Progenitor cell of endocrine pancreas (in vitro differentiated cells): ENCODE measurements at places on chromosomes 6 and 20. TPM values are rescaled to one million over a fixed set of nuclear protein-coding genes. Genes with fewer than 3 reads are reported as not detected.

The SIRPG gene
- total RNA-seq: not detected in 2 replicates

The FAM184A gene
- total RNA-seq: 20.9 and 23.0 TPM in 2 replicates

The NFYA gene
- total RNA-seq: 61.8 and 62.7 TPM in 2 replicates

The DEFB129 gene
- total RNA-seq: not detected in 2 replicates

The TNFRSF21 gene
- 46.3 and 49.7 TPM in 2 replicates for total RNA-seq

The TSBP1 gene
- not detected in 2 replicates for total RNA-seq

The FAM83C gene
- not detected in 2 replicates for total RNA-seq

DNA sequence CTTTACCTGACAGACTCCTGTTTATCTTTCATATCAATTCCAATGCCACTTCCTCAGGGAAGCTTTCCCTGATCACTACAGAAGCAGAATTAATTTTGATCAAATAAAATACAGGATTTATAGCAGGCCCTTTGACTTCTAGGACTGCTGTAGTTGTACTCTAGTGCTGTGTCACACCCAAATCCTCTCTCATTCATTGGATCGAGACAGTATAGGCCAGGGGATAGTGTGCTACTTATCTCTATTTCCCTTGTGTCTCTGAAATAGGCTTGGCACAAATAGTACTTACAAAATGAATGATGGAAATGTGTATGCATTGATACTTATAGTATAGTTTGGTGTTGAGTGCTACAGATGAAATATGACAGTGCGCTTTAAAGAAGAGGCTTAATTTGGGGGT, 19.8 kb downstream of the RALY start:
- DNase-seq: no peak

GRCh38 chr20:48831718-48832404, 4.1 kb upstream of the PREX1 start:
- no peak for DNase-seq

GRCh38 chr20:10047427-10047826, 12.6 kb downstream of the ANKEF1 start:
- no peak for DNase-seq

- no peak for DNase-seq
Measured at GRCh38 chr6:56244528-56245253, 2.7 kb downstream of the COL21A1 start.
